Type B pancreatic cell (in vitro differentiated cells): ENCODE measurements at places on chromosomes 12 and 14.

DNA sequence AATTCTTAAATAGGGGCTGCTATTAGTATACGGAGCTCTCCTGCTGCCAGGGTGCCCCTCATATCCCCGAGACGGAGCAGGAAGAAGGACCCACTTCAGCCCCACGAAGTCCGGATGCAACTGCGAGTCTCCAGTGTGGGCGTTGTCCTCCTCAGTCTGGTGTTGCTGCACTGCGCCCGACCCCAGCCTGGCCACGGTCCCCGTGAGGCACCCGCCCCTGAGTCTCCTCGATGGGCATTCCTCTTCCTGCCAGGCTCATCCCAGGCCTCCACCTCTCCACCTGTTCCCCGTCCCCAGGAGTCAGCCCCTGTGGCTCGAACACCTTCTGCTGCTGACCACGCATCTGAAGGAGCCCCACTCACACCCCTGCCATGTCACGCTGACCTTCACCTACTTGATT is 68.1 kb upstream of the SFSWAP start:
- no peak for DNase-seq

DNA sequence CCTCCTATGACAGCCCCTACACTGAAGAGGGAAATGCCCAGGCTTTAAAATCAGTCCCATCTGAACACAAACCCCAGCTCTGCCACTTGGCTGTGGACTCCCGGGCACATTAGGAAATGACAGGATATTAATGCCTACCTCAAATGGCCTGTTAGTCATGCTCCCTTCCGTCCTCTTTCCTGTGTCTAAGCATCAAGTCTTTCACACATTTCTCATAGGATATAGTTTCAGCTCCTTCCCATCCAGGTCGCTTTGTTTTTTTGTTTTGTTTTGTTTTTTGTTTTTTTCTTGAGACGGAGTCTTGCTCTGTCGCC is 16.1 kb downstream of the PLEK2 start:
- no peak for DNase-seq

DNA sequence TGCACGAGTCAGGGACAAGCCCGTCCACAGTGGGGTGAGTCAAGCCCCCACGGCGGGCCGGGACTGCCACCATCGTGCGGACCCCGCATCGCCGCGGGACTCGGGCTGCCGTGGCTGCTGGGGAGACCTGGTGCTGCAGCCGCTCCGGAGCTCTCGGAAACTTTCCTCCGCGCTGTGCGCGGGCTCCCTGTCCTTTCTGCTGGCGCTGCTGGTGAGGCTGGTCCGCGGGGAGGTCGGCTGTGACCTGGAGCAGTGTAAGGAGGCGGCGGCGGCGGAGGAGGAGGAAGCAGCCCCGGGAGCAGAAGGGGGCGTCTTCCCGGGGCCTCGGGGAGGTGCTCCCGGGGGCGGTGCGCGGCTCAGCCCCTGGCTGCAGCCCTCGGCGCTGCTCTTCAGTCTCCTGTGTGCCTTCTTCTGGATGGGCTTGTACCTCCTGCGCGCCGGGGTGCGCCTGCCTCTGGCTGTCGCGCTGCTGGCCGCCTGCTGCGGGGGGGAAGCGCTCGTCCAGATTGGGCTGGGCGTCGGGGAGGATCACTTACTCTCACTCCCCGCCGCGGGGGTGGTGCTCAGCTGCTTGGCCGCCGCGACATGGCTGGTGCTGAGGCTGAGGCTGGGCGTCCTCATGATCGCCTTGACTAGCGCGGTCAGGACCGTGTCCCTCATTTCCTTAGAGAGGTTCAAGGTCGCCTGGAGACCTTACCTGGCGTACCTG is 1.1 kb downstream of the PDE3A start:
- DNase-seq, result peak; percentile 79

GRCh38 chr12:22525426-22525825 is 18.9 kb downstream of the C2CD5 start:
- DNase-seq, result no peak

GRCh38 chr12:12468575-12468974 is 94.1 kb downstream of the DUSP16 start:
- DNase-seq, result no peak

DNA sequence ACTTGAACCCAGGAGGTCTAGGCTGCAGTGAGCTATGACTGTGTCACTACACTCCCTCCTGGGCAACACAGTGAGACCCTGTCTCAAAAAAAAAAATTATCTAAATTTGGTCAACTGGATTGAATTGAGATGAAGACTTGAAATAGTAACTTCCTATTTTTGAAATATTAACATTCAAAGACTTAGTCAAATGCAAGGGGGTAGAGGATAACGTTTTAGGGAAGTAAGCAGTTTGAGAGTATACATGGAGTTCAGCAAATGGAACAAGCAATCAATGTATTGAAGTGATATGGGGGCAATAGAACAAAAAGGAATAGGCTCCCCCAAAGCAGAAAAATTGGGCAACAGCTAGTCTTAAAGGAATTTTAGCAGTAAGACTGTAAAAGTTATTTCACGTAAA is 4.6 kb upstream of the MFAP5 start:
- DNase-seq, result no peak

- DNase-seq, result no peak
These were observed 75.9 kb downstream of the IFT81 start for GRCh38 chr12:110200124-110200417.

- no peak for DNase-seq
These were observed 465.5 kb upstream of the ATP2B1 start for GRCh38 chr12:90174198-90174510.

- DNase-seq, result peak; percentile 65
These were observed 143.8 kb downstream of the ADGRD1 start for GRCh38 chr12:131097202-131098177.

GRCh38 chr12:9731797-9732196 is 1.1 kb downstream of the CLECL1 start:
- no peak for DNase-seq

DNA sequence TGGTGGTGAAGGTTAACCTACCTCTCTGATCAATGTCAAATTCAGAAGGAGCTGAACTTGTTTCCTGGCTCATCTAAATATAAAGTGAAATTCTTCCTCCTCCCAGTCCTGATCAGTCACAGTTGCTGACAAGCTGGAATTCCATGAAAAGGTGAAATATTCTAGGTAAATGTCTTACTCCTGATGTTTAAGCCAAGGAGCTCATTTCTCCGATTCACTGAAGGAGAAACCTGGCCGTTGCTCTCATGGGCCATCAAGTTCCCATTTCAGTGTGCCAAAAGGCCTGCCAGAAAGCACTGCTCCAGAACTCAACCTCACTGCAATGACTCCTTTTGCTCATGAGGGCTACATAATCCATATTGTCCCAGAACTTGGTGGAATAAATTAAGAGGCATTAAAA is 707.5 kb downstream of the GALC start:
- DNase-seq, result no peak

- peak; percentile 68 for DNase-seq
These were observed 846 bp upstream of the MTHFD1 start for GRCh38 chr14:64387232-64387781.

DNA sequence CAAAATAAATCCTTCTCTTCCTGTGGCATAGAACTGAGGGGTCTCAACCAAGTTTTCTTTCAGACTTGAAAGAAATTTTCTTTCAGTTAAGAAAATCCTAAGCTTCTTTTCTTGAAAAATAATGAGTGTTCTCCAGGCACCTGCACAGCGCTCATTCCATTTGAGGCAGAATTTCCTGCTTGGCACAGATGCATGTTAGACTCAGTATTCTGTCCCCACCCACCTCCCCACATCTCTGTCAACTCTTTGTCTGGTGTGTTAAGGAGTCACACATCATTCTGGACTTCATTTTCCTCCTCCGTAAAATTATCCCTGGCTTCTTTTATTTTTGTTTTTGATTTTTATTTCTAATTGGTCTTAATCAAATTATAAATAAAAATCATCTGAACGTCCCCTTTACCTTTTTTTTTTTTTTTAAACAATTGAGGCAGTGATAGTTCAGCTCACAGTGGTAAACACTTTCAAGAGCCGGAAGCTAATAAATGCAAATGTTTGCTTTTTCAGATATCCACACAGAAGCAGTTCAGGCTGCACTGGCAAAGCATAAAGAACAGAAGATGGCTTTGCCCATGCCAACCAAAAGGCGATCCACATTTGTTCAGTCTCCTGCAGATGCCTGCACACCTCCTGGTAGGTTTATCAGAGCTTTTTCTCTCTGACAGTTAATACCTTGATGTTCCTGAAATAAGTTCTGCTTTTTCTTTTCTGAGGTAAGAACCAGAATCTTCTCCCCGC is 104.0 kb upstream of the ATF1 start:
- no peak for DNase-seq

DNA sequence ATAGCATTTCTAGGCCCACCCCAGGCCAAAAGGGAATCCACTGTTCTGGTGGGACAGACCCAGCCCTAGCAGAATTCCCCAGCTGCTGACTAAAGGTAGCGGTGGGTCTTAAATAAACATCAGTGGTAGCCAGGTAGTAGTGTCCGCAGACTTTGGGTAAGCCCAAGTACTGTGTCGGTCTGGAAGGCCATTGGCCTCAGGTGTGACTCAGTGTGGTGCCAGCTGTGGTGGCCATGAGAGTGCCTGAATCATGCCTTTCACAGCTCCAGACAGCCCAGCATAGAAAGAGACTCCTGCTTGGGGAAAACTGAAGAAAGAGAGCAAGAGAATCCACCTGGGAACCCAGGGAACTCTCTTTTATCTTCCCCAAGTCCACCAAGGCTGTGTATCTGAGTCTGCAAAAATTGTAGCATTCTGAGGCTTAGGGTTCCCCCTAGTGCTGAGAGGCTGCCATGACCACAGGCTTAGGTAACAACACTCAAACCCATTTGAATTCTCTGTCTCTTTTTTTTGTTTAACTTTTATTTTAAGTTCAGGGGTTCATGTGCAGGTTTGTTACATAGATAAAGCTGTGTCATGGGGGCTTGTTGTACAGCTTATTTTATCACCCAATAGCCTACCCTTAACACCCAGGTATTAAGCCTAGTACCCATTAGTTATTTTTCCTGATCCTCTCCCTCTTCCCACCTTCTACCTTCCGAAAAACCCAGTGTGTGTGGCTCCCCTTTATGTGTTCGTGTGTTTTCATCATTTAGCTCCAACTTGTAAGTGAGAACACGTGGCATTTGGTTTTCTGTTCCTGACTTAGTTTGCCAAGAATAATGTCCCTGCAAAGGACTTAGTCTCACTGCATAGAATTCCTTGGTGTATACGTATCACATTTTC is 16.7 kb upstream of the CD163L1 start:
- no peak for DNase-seq

DNA sequence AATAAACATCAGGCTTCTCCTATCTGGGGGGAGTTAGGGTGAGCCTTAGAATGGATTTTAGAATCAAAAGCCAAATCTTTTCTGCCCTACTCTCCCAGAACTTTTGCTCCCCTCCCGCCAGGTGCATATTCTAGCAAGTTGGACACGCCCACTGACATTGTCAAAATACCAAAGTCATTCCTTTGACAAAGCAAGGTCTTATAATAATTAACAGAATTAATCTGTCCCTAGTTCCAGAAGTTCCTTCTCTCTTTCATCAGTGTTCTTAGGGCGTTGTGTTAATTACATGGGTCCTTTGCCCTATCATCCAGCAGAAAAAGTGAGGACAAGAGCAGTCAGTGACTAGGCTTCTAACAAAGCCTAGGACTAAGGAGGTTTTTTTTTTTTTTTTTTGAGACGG is 2.4 kb downstream of the PRR13 start:
- DNase-seq, result no peak

DNA sequence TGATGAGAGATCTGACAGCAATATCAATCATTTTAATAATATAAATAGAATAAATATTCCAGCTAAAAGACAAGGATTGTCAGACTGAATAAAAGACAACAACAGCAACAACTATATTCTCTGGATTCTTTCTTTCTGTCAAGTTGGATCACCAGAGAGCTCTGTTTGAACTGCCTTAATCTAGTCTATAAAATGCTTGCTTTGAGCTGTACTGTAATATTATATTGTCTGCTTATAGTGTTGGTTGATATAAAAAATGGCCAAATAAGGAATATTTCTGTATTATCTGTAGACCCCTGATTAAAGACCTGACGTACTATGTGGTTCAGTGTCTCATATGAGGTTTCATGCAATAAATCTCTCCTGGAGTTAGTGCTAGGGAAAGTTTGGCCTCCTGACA is 46.3 kb upstream of the CSRP2 start:
- no peak for DNase-seq
